ENCODE measurements at places on chromosomes 1 and 21. TPM values are rescaled to one million over a fixed set of nuclear protein-coding genes. Genes with fewer than 3 reads are reported as not detected.

GRCh38 chr1:235280467-235280866 lies 47.5 kb downstream of the ARID4B start:
- no peak for DNase-seq

GRCh38 chr1:88204111-88204510 lies 480.0 kb upstream of the PKN2 start:
- no peak for DNase-seq

DNA sequence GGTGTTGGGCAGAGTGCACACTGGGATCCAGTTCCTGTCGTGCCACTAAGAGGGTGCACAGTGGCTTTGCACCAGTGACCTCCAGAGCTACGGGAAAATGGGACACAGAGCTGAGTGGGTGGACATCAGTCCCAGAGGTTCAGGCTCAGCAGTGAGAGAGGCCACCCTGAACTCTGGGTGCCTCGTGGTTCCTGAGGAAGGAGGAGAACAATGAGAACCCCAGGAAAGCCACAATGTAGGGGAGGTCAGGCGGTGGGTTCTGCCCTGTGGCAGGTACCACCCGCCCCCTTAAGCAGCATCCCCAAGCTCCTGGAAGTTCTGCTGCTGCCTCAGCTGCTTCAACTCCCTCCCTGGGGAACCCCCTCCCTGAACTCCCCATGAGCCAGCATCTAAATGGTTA lies 112.2 kb downstream of the GRIK3 start:
- no peak for DNase-seq

DNA sequence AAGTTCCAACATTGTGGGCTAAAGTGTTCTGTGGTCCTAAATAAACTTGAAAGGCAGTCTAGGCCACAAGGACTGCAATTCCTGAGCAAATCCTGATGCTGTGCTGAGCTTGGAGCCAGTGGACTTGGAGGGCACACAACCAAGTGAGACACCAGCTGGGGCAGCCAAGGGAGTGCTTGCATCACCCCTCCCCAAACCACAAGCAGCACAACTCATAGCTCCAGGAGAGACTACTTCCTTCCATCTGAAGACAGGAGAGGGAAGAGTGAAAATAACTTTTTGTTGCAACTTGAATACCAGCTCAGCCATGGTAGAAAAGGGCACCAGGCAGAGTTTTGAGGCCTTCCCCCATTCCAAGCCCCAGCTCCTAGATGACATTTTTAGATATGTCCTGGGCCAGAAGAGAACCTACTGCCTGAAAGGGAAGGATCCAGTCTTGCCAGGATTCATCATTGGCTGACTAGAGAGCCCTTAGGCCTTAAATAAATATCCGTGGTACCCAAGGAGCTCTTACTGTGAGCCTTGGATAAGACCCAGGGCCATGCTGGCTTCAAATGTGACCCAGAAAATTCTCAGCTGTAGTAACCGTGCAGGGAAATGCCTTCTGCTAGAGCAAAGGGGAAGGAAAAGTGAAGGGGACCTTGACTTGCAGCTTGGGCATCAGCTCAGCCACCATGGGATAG lies 35.4 kb upstream of the LRRC8B start:
- DNase-seq, result no peak

GRCh38 chr1:232854798-232855159 lies 49.6 kb downstream of the MAP10 start:
- no peak for DNase-seq

- no peak for DNase-seq
Measured at GRCh38 chr1:228835456-228835855, 100.2 kb downstream of the RHOU start.

- DNase-seq, result no peak
Measured at GRCh38 chr1:205247130-205247921, 19.6 kb downstream of the TMCC2 start.

The GJC2 gene
- 0.57 TPM for polyA plus RNA-seq

The OPRD1 gene
- polyA plus RNA-seq, result 0.63 TPM

The TNFRSF9 gene
- 0.07 TPM for polyA plus RNA-seq

Measured in left renal pelvis (tissue), 4 donors.